ENCODE measurements at places on chromosomes 11 and 22. TPM values are rescaled to one million over a fixed set of nuclear protein-coding genes. Genes with fewer than 3 reads are reported as not detected.

PPP2R1B gene
- 50.2 TPM for total RNA-seq

DNA sequence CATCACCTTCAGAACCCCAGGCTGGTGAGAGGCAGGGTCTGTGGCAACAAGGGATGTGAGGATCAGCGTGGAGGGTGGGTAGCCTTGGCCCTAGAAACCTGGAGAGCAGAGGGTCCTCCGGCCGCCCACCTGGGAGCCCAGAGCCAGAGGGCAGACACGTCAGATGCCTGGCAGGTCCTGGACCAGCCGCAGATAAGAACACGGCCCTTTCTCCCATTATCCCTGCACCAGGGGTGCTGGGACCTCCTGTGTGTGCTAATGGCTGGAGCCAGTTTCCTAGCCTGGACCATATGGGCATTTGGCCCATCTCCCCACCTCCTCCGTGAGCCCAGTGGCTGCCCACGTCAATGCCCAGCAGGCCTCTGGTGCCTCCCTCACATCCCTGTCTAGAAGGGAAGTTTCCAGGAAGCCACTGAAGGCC, 88.4 kb downstream of the MORC2 start:
- no peak for DNase-seq

POU2AF2 gene
- not detected for total RNA-seq

- DNase-seq = no peak
Observed at GRCh38 chr22:41523464-41524221, 20.6 kb downstream of the POLR3H start.

FOSL1 gene
- 1.7 TPM for total RNA-seq

OR6Q1 gene
- not detected for total RNA-seq

- DNase-seq = no peak
Observed at GRCh38 chr11:118319337-118319707, 14.8 kb downstream of the CD3E start.

DNA sequence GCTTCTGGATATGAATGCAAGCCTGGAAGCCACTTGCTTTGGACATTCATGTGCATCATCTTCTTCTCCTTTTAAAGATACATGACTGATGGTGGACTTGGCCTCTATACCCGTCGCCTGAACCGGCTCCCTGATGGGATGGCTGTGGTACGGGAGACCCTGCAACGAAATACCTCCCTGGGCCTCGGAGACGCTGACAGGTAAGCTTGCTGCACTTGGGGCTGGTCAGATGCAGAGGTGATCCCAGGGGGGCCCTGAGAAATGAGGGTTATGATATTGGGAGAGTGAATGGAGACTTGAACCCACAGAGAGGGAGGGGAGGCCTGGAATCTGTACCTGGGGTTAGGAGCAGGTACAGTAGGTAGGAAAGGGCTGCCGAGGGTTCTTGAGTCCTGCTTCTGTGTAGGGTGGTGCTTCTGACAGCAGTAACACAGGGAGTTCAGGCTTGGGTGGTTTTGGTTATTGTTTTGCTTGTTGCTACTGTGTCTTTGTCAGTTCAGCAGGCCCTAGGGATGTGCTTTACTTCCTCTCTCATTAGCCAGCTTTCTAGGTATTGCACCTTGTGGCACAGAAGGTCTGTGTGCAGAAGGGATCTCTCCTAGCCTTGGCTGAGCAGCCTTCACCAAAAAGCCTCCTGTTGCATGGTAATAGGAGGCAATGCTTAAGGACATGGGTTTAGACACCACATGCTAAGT, 176.1 kb downstream of the DBX1 start:
- no peak for DNase-seq
